Stimulated activated CD4-positive, alpha-beta T cell treated with anti-CD3 and anti-CD28 coated beads, Interleukin-1b, Interleukin-23, amount 100 ng/mL, for 4 hours (primary cell): ENCODE measurements at places on chromosomes 5 and 9.
A peak's percentile ranks its signal among the peaks of the same experiment; 100 is the strongest.

- DNase-seq, result no peak
Measured at GRCh38 chr5:88813244-88813643, 69.7 kb downstream of the MEF2C start.

DNA sequence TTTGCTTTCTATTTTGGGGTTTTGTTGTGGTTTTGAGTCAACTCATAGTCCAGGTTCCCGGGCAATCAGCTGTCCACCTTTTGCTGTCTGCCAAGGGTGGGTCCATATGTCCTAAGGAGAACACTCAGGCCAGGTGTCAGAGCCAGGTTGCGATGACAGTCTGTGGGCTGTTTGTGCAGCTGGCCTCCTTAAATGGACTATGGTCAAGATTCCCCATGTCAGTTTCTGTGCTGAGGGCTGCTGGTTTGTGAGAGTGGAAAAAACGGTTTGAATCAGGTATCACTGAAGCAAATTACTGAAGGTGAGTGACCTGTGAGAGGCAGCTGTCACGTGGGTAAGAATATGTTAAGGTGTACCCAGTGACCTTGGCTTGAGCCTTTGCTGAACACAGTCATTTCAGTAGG, 33.0 kb downstream of the SNX30 start:
- DNase-seq, result no peak

- DNase-seq, result no peak
Measured at GRCh38 chr5:168273056-168273980, 18.1 kb upstream of the WWC1 start.

GRCh38 chr5:189486-189885, 1.8 kb upstream of the LRRC14B start:
- no peak for DNase-seq

DNA sequence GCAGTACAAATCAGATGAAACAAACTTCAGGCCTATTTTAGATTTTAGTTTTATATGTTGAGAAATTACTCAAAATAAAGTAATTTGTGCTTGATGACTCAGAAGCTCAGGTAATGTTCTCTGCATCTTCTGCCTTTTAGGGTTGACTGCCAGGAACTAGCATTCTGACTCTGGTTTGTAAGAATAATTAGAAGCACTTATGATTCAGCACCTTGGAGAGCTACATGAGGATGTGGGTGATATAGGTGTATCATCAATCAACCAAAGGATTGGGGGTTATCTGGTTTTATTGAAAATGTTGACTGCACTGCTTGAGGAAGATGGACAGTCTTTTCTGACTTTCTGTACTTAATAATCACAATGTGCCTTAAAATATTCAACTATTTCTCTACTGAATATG, 118.7 kb upstream of the SGCD start:
- DNase-seq, result no peak

DNA sequence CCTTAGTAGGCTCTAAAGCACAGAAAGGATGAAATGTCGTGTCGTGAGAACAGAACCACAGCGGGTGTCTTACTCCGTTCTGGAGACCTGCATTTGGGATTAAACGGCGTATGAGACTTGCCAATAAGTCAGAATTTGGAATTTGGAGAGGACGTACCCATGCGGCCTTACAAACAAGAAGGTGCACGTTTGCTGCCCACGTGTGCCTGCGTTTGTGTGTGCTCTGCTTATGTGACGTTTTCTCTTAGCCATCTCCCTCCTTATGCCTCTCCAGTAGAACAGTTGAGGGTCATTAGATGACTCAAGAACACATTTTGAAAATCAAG, 171.6 kb upstream of the OTULINL start:
- DNase-seq, result no peak

- no peak for DNase-seq
Measured at GRCh38 chr5:73231246-73231778, 58.3 kb downstream of the TMEM174 start.

- no peak for DNase-seq
Measured at GRCh38 chr9:73294336-73294735, 142.7 kb downstream of the ANXA1 start.

- DNase-seq, result no peak
Measured at GRCh38 chr9:33437898-33438297, 9.5 kb downstream of the AQP3 start.

DNA sequence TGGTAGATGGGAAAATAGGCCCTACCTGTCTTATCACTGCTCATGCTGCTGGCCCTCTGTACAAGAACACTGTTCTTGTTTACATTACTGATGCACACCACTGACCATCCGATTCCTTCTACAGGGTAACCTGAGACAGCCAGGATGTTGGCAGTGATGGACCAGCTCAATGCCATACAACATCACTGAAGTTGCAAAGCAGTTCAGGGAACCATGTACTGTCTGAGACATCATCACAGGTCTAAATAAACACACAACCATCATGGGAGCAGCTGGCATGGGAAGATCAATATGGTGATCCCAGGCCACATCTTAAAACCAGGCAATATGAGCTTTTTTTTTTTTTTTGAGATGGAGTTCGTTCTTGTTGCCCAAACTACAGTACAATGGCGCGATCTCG, 59.0 kb downstream of the IARS1 start:
- no peak for DNase-seq

DNA sequence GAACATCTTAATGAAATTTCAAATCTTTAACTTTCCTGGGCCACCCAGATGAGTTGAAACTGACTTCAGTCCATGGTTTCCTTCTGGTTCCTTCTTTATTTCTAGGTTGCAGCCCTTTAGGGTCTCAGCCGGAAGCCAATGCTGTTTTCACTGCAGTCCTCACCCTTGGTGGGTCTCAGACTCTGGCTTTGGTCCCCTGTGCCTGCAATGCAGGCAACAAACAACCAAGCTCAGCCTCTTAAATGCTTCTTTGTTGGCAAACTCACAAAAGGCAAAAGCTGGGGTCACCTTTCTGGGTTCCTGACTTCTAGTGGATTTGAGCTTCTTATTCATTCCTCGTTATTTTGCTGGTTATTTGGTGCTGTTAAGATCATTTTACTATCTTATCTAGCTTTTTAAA, 19.3 kb upstream of the APC start:
- DNase-seq, result no peak

GRCh38 chr9:134736791-134737497, 95.3 kb downstream of the COL5A1 start:
- no peak for DNase-seq

DNA sequence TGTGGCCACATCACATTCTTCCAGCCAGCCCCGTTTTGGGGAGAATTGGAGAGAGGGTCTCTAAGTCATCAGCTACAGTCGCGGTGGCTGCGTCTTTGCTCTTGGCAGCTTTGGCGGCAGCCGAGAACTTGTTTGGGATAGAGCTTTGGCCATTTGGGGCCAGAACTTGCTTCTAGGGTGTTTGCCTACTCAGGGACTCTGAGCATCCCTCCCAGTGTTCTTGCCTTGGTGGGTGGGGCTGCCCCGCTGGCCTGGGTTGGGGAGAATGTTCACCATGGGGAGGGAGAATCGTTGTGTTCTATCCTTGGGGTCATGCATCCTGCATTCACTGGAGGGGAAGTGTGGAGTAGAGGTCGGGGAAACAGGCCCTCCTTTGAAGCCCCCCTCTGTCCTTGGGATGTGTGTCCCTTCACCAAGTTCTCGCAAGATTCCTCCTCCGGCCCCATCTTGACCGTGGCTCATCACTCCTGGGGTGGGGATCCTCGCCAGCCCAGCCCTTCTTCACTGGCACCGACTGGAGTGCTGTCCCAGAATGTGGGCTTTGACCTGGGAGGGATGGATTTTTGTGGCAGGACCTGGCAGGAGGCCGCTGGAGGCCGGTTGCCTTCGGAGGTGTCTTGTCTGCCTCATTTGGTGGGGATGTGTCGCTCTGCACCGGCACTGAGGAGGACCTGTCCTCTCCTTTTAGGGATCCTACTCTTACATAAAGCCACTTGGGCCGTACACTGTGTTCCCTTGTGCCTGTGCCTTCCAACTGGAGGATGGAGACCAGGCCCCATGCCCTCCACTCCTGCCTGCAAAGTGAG, 3.5 kb downstream of the PHF2 start:
- no peak for DNase-seq

GRCh38 chr5:157772127-157772526, 28.6 kb downstream of the LSM11 start:
- DNase-seq, result no peak

DNA sequence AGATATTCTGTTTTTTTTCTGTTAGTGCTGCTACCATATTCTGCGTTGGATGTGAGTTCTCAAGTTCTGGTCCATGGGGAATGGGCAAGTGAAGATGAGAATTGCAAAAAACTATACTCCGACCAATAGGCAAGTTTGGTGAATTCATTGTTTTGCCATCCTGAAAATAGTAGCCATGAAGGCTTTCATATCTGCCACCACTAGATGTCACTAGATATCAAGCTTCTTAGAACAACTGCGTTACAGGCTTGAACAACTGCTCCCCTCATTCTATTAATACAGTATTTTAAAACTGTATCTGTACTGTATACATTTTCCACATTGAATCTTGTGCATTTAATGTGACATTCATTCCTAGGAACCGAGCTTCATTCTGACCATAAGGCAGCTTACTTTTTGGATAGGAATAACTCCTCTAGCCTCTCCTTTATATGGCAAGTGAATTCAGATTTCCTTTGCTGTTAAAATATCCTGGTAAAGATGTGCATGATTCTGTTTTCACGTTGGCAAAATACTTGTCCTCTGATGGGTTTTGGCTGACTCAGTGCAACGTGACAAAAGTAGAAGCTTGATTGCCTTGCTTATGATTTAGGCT, 163.6 kb downstream of the SREK1 start:
- DNase-seq, result no peak

GRCh38 chr5:6556089-6556801, 76.6 kb downstream of the NSUN2 start:
- DNase-seq, result no peak

DNA sequence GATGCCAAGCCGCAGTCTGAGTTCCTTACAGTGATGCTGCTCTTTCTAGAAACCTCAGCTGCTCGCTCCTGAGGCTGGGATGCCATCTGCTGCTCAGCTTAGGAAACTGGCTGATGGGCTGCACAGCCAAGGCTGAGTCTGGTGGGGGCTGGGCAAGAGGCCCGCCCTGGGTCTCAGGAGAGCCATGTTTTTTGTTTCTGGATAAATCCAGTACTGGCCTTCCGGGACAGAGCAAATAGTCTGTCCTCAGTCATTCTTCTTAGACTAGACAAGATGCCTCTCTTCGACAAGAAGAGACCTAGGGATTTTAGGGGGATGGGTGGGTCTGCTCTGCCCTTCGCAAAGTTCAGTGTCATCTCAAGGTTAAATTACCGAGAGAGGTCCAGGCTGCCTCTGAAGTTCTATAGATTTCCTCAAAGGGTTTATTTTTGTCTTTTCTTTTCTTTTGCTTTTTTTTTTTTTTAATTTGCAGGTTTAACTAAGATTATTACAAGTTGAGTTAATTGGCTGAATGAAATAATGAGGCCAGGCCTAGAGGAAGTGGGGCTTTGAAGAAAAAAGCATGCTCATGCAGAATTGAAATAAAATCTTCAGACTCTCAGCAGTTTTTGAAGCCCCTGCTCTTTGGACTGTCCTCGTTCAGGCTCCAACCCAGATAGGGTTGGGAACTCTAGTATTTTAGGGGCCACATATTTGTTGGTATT, 30.6 kb upstream of the MATR3 start:
- DNase-seq, result peak; percentile 38

GRCh38 chr5:59608745-59609144, 284.8 kb downstream of the PDE4D start:
- DNase-seq, result no peak

GRCh38 chr5:124477062-124477461, 269.4 kb downstream of the ZNF608 start:
- no peak for DNase-seq

GRCh38 chr5:135883441-135883840, 12.2 kb downstream of the IL9 start:
- DNase-seq, result no peak

GRCh38 chr9:6845880-6846279, 88.1 kb downstream of the KDM4C start:
- DNase-seq, result no peak

GRCh38 chr5:84028093-84028492, 307.4 kb upstream of the HAPLN1 start:
- no peak for DNase-seq

GRCh38 chr9:91033797-91034196, 232.2 kb downstream of the SYK start:
- peak; percentile 70 for DNase-seq

- no peak for DNase-seq
Measured at GRCh38 chr9:114016629-114017423, 61.3 kb downstream of the AMBP start.

DNA sequence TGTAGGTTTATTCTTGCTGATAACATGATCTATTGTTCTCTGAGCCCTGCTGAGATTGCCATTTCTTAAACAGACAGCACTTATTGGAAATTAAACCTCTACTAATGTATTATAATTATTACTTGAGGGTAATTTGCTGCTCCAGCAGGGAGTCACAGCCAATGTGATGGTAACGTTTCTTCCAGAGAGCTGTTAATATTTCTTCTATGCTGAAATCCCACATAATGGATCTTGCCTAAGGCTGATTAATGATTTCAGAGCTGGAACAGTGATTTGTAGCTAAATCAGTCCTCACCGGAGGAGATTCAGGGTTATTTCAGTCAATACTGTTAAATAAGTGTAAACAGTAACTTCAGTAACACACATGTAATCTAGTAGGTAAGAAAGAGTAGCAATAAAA, 170.1 kb downstream of the CDH12 start:
- DNase-seq, result no peak

DNA sequence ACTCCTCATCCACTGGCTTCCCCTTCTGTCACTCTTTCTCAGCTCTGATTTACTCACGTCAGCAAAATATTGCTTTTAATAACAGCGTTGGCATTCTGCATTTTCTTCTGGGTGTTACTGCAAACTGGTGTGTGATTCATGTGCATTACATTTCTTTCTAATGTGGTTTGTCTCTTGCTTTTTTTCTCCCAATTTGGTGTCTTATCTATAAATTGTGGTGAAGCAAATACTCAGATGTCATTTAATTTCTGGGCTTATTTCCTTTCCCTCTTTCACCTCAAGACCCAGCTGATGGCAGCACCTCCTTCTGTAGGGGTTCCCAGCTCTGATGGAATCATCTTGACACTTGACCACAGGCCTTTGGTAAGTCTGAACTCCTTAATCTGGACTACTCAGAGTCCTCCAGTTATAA, 180.7 kb upstream of the ZNF618 start:
- no peak for DNase-seq

DNA sequence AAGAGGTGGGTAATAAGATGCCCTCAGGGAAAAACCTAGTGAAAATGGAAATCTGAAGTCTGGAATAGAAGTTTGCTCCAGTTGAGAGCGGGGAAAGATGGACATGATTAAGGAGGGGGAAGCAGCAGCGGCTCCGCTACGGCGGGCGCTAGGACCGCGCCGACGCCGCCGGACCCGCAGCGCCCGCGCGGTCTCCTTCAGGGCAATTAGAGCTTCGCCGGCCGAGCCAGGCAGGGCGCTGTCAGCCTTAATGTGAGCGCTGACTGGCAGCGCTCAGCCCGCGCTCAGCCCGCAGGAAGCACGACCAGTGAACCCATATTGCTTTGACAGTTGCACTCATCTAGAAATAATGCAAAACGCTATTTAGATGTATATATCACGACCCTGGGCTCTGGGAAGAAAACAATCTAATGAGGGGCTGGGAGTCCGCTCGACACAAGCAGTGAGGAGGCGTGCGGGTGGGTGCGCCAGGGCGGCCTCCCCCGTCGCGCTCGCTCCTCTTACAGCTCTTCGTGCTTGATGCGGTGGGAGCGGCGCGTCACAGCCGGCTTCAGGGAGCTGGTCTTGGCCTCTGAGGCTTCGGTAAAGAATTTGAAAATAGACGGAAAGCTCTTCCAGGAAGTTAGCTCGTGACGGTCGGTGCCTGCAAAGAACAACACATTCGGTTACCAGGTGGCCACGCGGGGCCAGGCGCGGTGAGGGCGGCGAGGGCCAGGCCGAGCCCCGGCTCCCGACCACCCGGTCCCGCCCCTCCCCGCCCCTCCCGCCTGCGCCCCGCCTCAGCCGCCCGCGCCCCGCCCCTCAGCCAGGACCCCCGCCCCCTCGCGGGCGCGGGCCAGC, 37.7 kb downstream of the NR2F1 start:
- peak; percentile 5 for DNase-seq
